ENCODE measurements at places on chromosomes 7 and 10.

DNA sequence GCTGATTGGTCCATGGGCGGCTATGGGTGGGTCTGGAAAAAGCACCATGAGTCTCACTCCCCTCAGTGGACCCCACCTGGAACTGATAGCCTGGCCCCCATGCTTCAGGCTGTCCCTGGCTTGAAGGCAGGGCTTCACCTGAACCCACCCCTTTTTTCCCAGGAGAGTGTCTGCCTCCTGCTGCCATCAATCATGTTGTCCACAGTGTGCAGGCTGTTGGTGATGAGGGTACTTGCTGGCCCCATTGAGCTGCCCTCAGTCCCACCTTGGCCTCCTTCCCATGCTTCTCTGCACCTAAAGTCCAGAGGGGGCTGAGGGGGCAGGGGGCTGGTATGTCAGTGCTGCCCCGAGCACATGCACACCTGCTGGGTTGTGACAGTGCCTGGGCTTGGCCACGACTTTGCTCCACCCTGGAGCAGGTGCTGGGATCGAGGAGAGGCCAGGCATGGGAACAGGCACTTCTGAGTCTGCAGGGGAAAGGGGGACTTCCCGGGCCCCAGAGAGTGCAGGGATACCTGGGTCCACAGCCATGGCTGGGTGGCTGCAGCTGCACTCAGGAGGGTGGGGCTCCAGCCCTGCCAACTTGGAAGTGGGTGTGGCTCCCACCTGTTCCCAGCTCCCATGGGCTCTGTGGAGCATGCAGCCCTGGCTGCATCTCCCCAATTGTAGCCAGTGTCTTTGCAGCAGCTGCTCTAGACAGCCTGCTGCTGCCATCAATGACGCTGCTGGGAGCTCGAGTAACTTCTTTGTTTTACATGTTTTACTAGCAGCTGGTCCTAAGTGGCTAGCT is 56.9 kb downstream of the ADK start:
- DNase-seq = peak; percentile 71

GRCh38 chr10:103923502-103923901 is 5.5 kb upstream of the STN1 start:
- no peak for DNase-seq

- DNase-seq = no peak
Observed at GRCh38 chr7:3234051-3234450, 67.0 kb upstream of the SDK1 start.

DNA sequence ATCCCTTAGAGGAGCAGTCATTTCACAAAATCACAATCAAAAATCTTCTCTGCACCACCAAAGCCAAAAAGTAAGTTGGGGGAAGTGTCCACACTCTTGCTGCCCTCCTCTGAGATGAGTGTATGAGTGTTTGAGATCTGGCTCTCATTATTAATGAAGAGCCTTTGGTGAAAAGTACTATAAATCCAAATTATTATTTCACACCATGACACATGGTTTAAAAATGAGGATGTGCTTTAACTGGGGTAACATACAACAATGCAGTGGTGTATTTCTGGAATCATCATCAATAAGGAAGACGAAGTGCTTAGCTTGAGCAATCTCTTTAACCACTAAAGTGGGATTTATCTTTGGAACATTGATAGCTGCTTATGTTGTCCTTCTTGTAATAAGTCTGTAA is 114.2 kb upstream of the ADAM12 start:
- no peak for DNase-seq

DNA sequence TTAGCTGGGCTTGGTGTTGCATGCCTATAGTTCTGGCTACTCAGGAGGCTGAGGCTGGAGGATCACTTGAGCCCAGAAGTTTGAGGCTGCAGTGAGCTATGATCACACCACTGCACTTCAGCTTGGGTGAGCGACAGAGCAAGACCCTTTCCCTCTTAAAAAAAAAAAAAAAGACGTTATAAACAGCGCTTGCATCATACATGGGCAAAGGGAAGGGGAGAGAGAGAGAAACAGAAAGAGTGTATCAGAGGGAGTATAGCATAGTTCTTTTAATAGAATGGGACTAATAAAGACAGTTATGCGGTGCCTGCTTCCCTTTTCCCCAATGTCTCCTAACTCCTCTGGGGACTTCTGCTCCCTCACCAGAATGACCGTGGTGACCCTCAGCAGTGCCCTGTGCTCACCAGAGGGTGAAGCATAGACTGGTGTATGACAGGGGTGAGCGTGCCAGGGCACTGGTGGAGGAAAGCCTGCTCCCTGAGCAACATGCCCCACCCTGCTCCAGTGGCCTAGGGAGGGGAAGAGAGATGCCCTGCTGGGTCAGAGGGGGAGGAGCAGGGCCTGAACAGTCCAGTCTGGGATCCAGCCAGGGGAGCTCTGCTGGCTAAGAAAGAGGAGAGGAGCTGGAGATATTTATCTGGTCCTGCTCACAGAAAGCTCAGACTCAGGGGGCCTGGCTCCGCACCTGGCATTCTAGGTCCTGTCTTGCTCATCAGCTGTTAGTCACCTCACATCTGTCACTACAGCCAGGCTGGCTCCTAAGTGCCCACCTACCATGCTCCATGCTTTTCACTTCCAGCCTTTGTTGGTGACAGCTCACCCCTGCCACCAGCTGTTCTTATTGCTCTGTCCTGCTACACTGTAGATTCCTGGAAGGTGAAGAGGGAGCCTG is 2.2 kb downstream of the PDZD7 start:
- DNase-seq = no peak

- DNase-seq = no peak
Observed at GRCh38 chr10:93752761-93753160, 5.0 kb upstream of the LGI1 start.

- DNase-seq = no peak
Observed at GRCh38 chr10:32151871-32152270, 95.6 kb upstream of the KIF5B start.
